ENCODE measurements at places on chromosomes 13 and 19. TPM values are rescaled to one million over a fixed set of nuclear protein-coding genes. Genes with fewer than 3 reads are reported as not detected.

The ZNF560 gene
- 1.2 TPM for total RNA-seq

The BRME1 gene
- not detected for total RNA-seq

The S1PR4 gene
- not detected for total RNA-seq

The PPP1R15A gene
- total RNA-seq, result 56.8 TPM

The ZNF699 gene
- total RNA-seq, result 6.9 TPM

The LGALS14 gene
- total RNA-seq, result not detected

The ANGPTL8 gene
- not detected for total RNA-seq
